Panc1 (cell line): ENCODE measurements at places on chromosomes 7 and 10. TPM values are rescaled to one million over a fixed set of nuclear protein-coding genes. Genes with fewer than 3 reads are reported as not detected.

Gene TMUB1
- total RNA-seq: 112 TPM

Gene PNLIPRP2
- total RNA-seq: 0.72 TPM

Gene C10orf105
- total RNA-seq: not detected

Gene ACTL6B
- not detected for total RNA-seq

DNA sequence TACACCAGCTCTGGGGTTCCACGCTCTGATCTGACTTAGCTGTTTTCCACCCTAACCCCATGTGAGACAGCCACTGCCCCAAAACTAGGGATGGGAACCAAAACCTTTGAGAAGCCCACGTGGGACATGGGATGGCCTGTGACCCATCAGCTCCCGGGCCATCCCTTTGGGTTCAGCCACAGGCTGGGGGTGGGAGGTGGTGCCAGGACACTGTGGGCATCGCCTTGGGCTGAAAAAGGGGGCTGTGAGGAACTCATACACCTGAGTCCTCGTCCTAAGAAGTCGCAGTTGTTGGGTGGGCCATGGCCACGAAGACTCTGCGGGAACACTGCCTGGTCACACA, 379.1 kb downstream of the DNAJB6 start:
- no peaks in the 10 kb centered on the region; the same call in 1 of the 2 replicates for H3K27me3 ChIP-seq
- H3K36me3 ChIP-seq: no peaks in the 10 kb centered on the region
- no peak overlapping the region for H3K27ac ChIP-seq
- no peak for DNase-seq

DNA sequence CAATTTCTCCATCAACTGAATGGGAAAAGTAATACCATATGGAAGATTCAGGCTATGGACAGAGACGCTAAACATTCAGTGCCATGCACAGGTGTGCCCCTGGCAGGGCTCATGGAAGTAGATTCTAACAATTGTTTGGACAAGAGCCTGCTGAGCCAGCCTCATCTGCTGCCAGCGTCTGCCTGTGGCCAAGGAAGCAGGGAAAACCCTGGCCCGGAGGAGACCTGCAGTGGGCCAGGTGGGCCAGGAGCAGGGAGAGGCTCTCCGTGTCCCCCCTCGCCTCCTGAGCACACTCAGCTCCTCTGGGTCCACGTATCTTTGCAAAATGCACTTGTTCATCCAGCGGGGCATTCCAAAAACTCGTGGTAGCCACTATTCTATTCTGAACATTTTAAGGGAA, 130.1 kb downstream of the TCERG1L start:
- no peak overlapping the region for H3K4me3 ChIP-seq
- no peaks in the 10 kb centered on the region for H3K36me3 ChIP-seq
- no peaks in the 10 kb centered on the region for H3K4me1 ChIP-seq
- no peak overlapping the region for H3K27ac ChIP-seq

DNA sequence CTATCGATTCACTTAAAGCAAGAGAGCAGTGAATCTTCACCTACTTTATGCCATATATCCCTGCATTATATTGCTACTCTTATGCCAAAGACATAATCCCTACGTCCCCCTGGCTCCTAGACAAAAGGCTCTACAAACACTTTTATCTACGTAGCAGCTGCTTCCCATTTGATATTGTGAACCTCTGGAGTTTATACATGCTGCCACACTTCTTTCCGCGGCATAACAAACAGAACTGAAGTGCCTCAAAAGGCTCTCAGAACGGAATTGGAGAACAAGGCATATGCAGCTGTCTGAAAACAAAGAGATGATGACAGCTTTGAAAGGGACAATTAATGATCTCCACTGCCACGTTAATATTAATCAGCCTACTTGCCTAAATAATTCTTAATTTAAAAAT, 985.6 kb upstream of the LRRN3 start:
- no peaks in the 10 kb centered on the region for H3K27me3 ChIP-seq
- no peaks in the 10 kb centered on the region for H3K36me3 ChIP-seq
- no peak overlapping the region for H3K4me3 ChIP-seq
- H3K4me1 ChIP-seq: no peaks in the 10 kb centered on the region
- DNase-seq: no peak
- H3K27ac ChIP-seq: no peak overlapping the region

DNA sequence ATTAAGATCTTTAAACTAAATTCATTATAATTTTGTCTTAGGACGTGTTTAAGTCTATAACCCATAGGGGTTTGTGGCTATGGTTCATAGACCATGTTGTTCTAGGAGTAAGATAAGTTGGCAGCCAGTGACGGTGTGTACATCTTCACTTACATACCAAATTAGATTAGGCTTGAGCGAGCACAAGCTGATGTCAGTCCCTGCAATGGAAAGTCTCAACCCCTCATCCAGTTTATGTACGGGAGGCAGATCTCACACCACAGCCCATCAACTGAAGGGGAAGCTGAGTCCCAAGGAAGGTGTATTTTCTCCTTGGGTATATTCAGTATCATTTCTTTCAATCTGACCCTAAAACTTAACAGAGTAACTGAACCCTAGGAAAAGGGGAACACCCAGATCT, 5.1 kb upstream of the SMC3 start:
- H3K27ac ChIP-seq: no peak overlapping the region
- no peaks in the 10 kb centered on the region for H3K36me3 ChIP-seq
- H3K4me1 ChIP-seq: 0 out of 2 replicates have a peak, but pooled peaks cover 6% of the 10 kb centered on the region
- DNase-seq: no peak
- no peaks in the 10 kb centered on the region for H3K27me3 ChIP-seq
- H3K4me3 ChIP-seq: no peak overlapping the region

GRCh38 chr7:94062372-94062771, 58.2 kb upstream of the BET1 start:
- no peak for DNase-seq
- no peak overlapping the region for H3K27ac ChIP-seq
- H3K36me3 ChIP-seq: no peaks in the 10 kb centered on the region
- H3K4me1 ChIP-seq: no peaks in the 10 kb centered on the region
- H3K4me3 ChIP-seq: no peak overlapping the region
- H3K27me3 ChIP-seq: no peaks in the 10 kb centered on the region; the same call in 1 of the 2 replicates
